Activated CD4-positive, CD25-positive, alpha-beta regulatory T cell (primary cell): ENCODE measurements at places on chromosomes 12 and 14.

GRCh38 chr12:7916936-7917335, 19.1 kb downstream of the SLC2A3 start:
- DNase-seq = no peak

GRCh38 chr12:108009442-108010070, 119.5 kb upstream of the WSCD2 start:
- DNase-seq = no peak

- no peak for DNase-seq
These were observed 2.8 kb downstream of the KIF21A start for GRCh38 chr12:39440101-39440500.

DNA sequence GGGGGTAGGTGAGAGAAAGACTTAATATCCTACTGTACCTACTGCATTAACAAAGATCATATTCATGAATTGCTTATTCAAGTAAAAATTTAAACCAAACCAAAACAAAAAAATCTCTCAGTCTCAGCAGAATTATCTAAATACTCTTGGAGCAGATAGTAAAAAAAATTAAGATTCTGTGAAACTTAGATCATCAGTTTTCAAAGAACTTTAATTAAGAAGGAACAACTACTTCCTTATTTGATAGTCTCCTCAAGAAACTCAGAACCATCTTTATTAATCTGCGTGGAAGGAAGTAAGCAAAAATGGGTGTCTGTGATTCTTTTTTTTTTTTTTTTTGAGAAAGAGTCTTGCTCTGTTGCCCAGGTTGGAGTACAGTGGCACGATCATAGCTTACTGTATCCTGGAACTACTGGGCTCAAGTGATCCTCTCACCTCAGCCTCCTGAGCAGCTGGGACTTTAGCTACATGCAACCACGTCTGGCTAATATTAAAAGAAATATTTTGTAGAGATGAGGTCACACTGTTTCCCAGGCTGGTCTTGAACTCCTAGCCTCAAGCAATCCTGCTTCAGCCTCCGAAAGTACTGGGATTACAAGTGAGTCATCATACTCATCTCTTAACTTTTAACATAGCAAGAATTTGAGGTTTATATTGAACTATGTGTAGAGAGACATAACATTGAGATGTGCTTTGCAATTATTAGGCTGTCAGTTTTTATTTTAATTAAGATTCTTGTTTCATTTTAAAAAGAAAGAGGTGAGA, 37.4 kb downstream of the GAS2L3 start:
- no peak for DNase-seq

- DNase-seq = no peak
These were observed 2.5 kb upstream of the LALBA start for GRCh38 chr12:48572326-48572725.

DNA sequence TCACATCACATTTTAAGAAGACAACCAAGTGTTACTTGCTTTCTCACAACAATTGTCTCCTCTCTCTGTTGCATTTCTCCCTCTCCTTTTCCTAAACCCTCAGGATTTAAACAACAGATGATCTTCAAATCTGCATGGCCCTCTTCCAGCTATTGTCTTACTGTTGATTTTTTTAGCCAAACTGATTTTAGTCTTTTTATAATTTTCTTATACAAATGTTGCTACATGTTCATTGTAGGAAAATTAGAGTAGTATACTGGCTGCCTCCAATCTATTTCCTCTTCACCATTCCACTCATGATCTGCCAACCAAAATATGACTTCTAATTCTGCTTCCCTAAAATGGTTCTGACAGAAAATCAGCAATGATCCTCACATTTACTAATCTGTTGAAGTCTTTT, 1.4 kb upstream of the KERA start:
- DNase-seq = no peak

- DNase-seq = no peak
These were observed 169.2 kb downstream of the APAF1 start for GRCh38 chr12:98814254-98814653.

DNA sequence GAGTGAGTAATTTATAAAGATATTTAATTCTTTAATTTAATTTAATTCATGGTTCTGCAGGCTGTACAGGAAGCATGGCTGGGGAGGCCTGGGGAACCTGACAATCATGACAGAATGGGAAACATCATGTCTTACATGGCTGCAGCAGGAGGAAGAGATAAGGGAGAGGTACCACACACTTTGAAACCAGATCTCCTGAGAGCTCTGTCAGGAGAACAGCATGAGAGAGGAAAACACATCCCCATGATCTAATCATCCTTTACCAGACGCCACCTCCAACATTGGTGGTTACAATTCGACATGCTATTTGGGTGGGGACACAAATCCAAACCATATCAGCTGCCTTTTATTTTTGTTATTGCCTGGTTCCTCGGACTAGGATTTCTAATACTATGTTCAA, 928.6 kb downstream of the TMEM121 start:
- no peak for DNase-seq

DNA sequence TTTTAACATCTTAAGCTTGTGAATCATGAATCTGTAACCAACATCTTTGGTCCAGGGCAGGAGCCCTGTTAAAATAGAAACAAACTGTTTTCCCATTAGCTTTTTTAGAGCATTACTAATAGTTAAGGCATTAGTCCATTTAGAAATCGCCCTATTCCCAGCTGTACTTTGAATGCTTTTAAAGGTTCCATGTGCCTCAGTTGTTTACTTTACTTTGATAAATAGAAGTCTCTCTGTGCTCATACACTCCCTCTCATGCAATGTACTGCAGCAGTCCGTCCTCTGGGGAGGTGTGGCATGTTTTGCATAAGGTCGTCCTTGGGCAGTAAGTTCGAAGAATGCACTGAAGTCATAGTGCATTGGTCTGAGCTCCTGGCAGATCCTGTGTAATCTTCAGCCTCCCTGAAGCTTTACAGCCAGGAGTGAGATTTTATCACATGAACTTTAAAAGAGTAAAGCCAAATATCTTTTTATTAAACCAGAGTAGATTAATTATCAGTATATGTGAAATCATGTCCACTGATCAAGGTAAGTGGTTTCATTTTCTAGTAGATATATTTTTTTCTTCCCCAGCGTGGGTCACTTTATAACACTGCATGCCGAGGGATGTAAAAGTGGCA, 134.7 kb downstream of the FGD4 start:
- DNase-seq = no peak

DNA sequence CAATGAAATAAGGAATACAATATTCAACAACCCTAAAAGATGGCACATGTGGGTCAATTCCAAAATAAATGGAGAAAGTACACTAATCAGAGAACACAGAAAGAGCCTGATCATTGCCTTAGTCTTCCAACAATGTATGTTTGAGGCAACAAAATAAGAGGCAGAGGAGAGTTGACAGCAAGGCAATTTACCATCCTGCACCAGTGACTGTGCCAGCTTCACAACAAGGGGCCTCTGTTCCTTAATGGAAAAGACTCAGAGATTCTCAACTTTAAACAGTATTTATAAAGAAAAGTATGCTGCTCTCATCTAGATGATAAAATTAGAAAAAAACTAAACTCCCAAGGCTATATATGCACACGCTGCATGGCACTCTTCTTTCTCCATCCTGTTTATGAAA, 25.9 kb downstream of the EPS8 start:
- DNase-seq = no peak

DNA sequence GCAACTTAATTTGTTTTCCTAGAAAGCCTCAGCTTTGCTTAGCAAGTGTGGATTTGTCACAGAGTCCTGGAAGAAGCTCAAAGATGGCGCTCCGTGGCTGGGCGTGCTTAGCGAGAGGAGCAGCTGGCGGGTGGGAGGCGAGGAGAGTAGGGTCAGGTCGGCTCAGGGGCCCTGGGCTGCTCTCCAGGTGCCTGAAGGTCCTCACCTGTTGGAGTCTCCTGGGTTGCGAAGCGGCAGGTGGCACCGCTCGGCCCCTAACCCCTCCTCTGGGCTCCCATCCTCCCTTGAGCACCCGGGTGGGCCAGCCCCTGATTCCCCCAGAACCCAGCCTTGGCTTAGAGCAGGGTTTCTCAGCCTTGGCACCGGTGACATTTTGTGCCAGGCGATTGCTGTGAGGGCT, 25.1 kb downstream of the LRTM2 start:
- no peak for DNase-seq

DNA sequence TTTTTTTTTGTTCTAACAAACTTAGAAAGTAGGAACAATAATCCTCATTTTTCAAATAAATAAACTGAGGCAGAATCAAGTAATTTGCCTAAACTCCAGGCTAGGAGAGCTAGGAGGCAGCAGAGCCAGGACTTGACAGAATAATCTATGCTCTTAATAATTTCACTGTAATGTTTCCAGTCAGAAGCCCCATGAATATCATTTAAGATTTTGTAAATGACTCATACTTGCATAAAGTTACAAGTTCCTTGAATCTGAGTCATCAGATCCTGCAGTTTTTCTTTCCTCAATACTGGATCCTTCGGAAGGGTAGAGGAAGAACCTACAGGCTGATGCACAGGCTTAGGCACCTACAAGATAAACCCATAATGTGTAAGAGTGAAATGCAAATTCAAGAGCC, 29.0 kb downstream of the CAPRIN2 start:
- no peak for DNase-seq

- no peak for DNase-seq
These were observed 199.3 kb upstream of the PPFIA2 start for GRCh38 chr12:81958406-81958805.

DNA sequence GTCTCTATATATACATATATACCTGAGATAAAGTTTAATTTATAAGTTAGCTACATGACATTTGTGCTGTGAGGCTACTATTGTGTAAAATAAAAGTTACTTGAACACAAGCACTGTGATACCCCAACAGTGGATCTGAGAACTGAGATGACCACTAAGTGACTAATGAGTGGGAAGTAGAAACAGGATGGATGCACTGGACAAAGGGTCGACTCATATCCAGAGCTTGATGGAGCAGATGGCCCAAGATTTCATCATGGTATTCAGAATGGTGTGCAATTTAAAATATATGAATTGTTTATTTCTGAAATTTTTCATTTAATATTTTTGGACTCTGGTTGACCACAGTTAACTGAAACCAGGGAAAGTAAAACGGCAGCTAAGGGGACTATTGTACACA, 908.6 kb upstream of the MDGA2 start:
- no peak for DNase-seq

GRCh38 chr14:100586403-100587085, 673 bp downstream of the BEGAIN start:
- DNase-seq = no peak

DNA sequence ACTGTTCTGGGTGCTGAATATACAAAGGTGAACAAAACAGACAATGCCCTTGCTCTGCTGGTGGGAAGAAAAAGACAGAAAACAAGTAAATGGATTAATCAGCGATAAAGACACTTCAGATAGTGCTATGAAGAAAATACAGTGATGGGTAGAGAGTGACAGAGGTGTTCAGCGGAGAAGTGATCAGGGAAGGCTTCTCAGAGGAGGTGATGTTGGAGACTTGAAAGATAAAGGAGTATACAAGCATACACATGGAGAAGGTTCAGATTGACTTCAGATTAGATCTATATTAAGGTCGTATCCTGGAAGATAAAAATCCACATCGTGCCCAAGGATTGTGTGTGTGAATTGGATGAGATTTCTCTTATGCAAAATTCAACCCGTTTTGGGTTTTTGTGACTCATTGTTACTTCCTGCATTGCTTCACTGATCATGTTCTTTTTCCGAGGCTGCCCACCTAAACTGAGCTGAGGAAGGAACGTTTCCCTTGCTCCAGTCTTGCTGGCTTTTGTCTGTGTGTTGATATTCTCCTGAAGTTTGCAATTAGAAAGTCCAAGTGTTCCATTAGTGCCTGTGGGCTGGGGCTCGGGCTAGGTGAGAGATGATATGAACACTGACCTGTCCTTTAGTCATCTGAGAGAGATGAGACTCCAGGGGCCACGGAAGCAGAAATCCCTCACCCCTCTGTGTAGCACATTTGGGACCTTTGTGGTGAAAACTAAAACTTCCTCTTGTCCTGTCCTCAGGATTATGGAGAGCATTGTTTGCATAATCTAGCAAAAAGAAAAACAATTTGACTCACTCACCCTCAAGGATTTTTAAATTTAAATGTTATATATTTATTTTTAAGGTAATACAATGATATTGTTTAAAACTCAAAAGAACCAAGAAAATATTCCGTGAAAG, 27.6 kb downstream of the PLXNC1 start:
- DNase-seq = no peak

DNA sequence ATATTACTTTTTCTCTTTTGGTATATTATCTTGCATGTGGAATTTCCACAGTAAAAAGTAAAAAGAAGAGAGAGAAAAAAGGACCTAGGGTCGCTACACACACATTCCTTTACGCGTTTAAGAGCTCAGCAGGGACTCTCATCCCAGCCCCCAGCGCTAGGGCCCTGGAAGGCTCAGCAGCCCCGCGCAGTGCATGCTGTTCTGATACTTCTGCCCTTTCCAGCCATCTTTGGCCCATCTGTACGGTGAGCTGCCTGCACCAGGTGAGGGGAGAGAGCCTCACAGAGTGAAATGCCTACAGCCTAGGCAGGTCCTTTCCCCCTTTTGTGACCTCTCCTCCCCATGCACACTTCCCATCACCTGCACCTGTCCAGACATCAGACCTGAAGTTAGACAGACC, 1.6 kb upstream of the LTBR start:
- DNase-seq = no peak

DNA sequence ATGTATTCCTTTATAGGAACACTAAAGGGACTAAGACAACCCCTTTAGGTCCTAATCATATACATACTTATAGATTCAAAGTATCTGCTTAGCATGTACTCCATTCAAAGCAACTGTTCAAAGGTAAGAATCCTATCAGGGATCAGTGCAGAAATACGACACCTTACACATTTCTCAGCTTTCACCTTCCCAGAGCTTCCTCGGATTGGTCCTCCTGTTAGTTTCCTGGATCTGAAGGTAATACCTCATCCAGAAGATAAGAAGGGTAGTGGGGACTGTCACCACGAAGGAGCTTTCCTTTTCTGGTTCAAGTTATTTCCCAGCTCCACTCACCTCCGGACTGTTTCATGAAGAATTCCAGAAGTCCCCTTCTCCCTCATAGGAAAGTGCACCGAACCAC, 38.0 kb downstream of the RCOR1 start:
- DNase-seq = no peak

DNA sequence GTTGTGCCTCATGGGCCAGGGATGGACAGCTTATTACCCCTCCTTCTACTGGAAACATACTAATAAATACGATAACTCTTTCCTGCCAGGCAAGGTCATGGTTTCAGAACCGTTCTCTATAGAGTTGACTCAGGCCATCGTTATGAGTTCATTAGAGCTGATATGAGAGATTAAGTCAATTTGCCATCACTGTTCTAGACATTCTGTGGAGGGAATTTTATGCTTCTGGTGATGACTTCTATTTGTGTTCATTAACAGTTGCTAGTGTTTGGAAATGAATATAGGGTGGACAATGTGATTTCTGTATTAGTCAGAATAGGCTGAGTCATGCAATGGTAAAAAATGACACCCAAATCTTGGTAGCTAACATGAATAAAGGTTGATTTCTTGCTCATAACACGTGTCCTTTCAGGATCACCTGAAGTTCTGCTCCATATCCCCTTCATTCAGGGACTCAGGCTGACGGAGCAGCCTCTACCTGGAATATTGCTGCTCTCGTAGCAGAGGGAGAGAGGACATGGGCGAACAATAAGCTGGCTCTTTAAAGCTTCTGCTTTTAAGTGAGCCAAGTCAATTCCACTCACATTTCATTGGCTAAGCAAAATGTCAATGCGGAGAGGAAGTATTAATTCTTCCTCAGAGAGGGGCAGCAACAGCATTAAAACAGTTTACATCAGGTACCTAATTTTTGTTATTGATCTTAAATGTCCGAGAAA, 18.5 kb upstream of the TBPL2 start:
- no peak for DNase-seq

GRCh38 chr12:14113031-14113430, 131.6 kb upstream of the GRIN2B start:
- DNase-seq = no peak

- DNase-seq = no peak
These were observed 369.0 kb downstream of the ATP23 start for GRCh38 chr12:58310368-58310767.
